ENCODE measurements at places on chromosomes 4 and X.

GRCh38 chr4:65798498-65799127 is 128.3 kb upstream of the EPHA5 start:
- no peak for DNase-seq

- DNase-seq, result no peak
Measured at GRCh38 chrX:120561634-120562568, 1.1 kb upstream of the CUL4B start.

- no peak for DNase-seq
Measured at GRCh38 chr4:108483650-108484049, 136.7 kb upstream of the RPL34 start.

- no peak for DNase-seq
Measured at GRCh38 chr4:40193578-40193977, 3.3 kb upstream of the RHOH start.

GRCh38 chr4:126973201-126973600 is 659.6 kb upstream of the INTU start:
- DNase-seq, result no peak

DNA sequence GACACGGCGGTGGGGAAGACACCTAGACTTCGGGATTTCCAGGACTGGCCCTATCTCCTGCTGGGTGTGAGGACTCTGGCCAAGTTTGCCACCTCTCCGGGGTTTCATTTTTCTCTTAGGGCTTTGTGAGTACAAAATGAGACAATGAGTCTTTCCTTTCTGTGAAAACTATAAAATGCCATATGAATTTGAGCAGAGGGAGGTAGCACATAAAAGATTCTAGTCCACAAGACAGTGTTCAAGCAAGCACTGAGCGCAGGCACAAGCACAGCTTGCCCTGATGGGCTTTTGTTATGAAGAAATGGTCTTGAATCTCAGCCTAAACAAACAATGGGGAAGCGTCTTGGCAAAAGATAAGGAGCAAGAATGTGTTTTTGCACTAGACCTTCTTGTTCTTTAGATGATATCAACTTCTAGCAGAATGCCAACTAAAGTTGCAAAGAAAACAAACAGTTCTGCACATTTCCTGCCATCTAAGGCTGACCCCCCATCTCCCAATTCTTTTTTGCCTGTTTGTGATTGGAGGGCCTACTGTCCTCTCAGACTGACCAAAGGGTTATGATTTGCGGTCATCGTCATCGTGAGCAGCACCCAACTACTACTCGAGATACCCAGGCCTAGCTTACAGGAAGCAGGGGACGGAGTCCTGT is 73.0 kb upstream of the ZNF518B start:
- DNase-seq, result no peak

All from A172 (cell line).